ENCODE measurements at places on chromosomes 2 and 18.

DNA sequence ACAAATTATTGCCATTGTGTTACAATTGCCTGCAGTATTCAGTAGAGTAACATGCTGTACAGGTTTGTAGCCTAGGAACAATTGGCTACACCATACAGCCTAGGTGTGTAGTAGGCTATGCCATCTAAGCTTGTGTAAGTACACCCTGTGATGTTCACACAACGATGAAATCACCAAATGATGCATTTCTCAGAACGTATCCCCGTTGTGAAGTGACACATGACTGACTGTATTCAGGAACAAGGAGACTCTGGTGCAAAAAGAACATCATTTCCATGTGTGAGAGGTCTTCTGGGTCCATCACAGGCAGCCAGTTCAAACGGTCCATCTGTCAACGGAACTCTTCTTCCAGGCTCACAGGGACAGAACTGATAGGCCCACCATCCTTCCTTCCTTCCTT is 263.7 kb downstream of the ANAPC1 start:
- no peak for DNase-seq

GRCh38 chr2:71455741-71456569 is 2.6 kb downstream of the DYSF start:
- no peak for DNase-seq

- peak; percentile 55 for DNase-seq
Measured at GRCh38 chr2:231708773-231709635, 679 bp downstream of the PTMA start.

DNA sequence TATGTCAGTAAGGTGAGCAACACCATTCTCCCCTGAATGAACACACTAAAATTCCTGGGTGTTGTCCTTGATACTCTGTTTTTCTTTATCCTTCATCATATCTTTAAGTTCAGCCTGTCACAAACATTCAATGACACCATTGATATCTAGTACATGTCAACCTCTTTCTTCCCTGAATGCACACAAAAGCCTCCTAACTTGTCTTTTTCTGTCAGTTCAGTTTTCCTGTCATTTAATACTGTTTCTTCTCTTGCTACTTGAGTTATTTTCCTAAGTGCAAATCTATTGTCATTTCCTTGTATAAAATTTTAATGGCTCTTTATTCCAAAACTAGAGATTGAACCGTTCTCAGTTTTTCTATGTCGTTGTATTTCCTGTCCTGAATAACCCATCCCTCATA is 1107.6 kb upstream of the SLC39A10 start:
- DNase-seq = no peak

DNA sequence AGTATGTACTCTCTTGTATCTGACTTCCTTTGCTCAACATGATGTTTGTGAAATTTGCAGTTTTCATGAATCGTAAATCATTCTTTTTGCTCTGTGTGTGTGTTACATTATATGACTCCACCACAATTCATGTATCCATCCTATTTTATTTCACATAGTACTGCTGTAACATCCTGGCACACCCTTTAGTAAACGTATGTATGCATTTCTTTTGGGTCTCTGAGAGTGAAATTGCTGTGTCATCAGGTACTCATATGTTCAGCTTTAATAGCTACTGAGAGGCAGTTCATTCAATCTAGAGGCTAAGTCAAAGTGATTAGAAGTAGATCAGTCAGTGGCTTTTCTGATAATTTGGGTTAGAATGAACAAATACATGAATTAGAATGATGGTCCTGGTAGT is 118.8 kb downstream of the ESCO1 start:
- DNase-seq = no peak

DNA sequence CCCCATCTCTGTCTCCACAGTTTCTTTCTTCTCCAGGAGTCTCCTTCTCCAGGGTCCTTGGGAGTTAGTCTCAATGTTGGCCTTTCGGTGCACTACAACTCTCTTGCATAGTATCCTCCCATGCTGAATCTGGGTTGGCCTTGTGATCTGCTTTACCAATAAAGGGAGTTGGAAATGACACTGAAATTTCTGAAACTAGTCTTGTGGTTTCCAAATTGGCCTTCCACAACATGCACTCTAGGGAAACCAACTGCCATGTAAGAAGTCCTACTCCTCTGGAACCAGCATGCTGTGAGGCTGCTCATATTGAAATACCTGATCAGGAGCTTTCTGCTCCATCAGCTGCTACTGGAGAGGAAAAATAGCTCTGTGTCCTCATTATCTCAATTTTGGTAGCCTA is 9.9 kb upstream of the ABHD3 start:
- no peak for DNase-seq

GRCh38 chr2:133026536-133027177 is 356.7 kb upstream of the LYPD1 start:
- DNase-seq = no peak

- DNase-seq = no peak
Measured at GRCh38 chr18:62510789-62511188, 12.0 kb upstream of the ZCCHC2 start.

GRCh38 chr2:25320077-25320476 is 21.6 kb downstream of the DNMT3A start:
- DNase-seq = no peak

GRCh38 chr2:233627331-233628025 is 8.8 kb upstream of the UGT1A10 start:
- no peak for DNase-seq

DNA sequence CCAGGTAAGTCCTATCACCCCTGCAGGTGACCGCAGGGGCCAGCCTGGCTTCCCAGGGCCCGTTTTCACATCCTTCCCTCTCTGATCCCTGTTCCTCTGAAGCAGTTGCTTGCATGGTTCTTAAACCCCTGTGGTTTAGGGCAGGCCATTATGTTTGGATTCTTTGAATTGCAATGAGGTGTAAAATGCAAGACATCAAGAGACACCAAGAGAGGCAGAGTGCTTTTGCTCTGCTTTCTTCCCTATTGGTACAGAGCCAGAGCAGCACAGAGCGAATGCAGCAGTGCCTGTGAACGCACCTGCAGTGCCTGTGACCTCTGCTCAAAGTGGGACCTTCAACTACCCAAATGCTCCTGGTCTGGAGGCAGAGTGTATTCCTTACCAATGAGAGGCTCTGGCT is 7.6 kb downstream of the RFX8 start:
- DNase-seq = no peak

GRCh38 chr18:48831113-48831759 is 119.5 kb downstream of the SMAD7 start:
- DNase-seq = no peak

GRCh38 chr18:47175898-47176575 is at the start of gene IER3IP1:
IER3IP1 (minus strand) TSS chr18:47176364; CDS start chr18:47176277, 87 bp downstream.
- DNase-seq = peak; percentile 85

DNA sequence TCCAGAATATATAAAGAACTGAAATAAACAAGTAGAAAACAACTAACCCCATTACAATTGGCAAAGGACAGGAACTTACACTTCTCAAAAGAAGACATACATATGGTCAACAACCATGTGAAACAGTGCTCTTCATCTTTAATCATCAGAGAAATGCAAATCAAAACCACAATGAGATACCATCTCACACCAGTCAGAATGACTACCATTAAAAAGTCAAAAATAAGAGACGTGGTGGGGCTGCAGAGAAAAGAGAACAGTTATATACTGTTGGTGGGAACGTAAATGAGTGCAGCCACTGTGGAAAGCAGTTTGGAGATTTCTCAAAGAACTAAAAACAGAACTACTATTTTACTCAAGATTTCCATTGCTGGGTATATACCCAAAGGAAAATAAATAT is 1696.3 kb upstream of the TMEFF2 start:
- DNase-seq = no peak

DNA sequence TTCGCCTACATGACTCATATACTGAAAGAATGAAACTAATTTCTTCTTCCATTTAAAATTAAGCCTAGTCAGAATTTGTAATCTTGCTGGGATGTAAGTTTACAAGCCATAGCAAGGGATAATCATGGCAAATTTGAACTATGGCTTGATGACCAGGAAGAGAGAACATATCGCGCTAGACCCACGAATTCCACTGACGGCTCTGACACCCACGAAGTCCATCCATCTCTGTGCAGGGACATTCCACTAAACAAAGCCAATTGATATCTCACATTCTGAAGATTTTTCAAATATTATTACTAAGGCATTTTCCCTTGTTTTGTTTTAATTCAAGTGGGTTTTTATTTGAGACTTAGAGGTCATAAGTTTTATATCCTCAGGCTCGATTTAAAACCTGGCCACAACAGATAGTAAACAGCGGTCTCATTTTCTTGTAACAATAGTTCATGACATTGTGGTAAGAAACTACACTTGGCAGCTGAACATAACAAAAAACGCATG is 113.0 kb downstream of the QPCT start:
- no peak for DNase-seq

DNA sequence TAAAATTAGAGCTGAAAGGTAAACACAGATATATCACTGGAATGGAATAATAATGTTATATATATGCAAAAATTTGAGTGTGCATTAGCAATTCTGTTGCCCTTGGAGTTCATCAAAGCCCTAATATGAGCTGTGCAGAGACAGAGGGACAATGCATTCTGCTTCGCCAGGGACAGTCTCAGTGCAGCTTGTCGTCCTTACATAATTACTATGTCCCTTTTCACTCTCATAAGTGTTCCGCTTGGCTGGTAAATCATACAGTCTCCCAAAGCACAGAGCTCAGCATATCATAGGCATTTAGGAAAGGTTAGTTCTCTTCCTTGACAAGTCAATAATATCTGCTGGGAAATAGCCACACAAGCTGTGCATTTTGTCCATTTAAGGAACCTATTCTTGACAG is 30.7 kb downstream of the MAPK4 start:
- no peak for DNase-seq

Data from activated T-helper 1 cell treated with anti-CD3 and anti-CD28 coated beads, Interleukin-12 subunit alpha, Interleukin-12 subunit beta, Interleukin-2, Interleukin-4 antibody, amounts not matched to agents 30 ng/mL and 10 ng/mL and 1 ng/mL, durations not matched to agents 14 hours and 24 hours and 36 hours (primary cell).